ENCODE measurements at places on chromosomes 13 and 19.

- DNase-seq = no peak
Observed at GRCh38 chr13:46855166-46855565, 41.7 kb downstream of the HTR2A start.

- DNase-seq = no peak
Observed at GRCh38 chr19:3690551-3691371, 9.5 kb downstream of the PIP5K1C start.

DNA sequence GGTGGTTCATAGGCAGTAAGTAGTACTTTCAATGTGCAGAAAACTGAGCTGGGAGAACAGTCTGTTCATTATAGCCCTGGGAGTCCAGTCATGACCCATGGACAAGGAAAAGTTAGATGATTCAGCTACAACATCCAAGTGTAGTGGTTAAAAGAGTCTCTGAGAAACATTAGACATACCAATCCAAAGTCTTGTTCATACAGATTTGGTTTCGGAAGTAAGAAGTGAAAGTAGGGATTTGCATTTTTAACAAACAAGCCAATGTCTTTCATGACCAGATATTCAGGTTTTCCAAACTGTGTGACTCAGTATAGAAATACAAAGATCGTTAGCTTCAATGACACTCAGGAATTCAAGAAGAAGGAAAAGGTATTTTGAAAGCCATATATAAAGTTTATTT is 345.3 kb downstream of the SLITRK1 start:
- DNase-seq = no peak

- DNase-seq = peak; percentile 73
Observed at GRCh38 chr13:28394422-28394821, 100.5 kb downstream of the FLT1 start.

DNA sequence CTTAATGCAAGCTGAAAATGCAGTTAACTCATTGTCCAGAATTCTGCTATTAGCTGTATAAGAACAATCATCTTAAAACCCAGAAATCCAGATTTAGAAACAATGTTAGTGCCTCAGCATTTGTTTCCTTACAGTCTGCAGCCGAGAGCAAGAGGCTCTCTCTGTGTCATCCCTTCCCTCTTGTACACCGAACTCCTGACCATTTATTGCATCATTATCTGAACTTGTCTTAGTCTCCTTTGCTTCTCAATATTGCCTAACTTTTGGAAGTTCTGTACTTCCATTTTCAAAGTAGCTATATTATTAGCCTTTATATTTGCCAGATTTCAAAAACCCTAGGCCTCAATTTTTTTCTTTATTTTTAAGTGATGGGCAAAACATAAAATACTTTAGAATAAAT is 27.1 kb downstream of the RNASEH2B start:
- DNase-seq = peak; percentile 54

GRCh38 chr13:73767747-73768315 is 366.4 kb downstream of the KLF12 start:
- peak; percentile 13 for DNase-seq

GRCh38 chr19:31448221-31448657 is 99.0 kb upstream of the TSHZ3 start:
- peak; percentile 82 for DNase-seq

GRCh38 chr19:30788105-30788765 is 416.1 kb downstream of the ZNF536 start:
- no peak for DNase-seq

DNA sequence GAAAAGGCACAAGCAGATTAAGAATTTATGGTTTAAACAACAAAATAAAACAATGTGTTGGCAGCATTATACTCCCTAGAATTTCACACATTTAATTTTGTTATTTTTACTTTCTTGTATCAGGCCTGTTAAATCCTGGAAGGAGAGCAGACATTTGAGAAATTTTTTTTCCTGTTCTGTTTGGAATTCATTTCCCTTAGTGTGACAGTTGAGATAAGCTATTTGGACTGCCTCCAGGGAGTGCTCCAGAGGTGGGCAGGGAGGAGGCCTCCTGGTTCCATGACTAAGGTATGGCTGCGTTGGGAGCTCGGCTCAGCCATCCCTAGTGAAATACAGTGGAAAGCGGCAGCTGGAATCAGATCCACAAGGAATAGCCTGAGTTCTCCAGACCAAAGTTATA is 185.7 kb downstream of the KCNRG start:
- peak; percentile 14 for DNase-seq

- no peak for DNase-seq
Observed at GRCh38 chr19:39030854-39031367, 1.4 kb downstream of the FBXO27 start.

GRCh38 chr19:55540619-55541018 is 3.7 kb upstream of the SBK2 start:
- DNase-seq = no peak

GRCh38 chr13:99356262-99357091 is 49.3 kb upstream of the GPR183 start:
- DNase-seq = peak; percentile 94

DNA sequence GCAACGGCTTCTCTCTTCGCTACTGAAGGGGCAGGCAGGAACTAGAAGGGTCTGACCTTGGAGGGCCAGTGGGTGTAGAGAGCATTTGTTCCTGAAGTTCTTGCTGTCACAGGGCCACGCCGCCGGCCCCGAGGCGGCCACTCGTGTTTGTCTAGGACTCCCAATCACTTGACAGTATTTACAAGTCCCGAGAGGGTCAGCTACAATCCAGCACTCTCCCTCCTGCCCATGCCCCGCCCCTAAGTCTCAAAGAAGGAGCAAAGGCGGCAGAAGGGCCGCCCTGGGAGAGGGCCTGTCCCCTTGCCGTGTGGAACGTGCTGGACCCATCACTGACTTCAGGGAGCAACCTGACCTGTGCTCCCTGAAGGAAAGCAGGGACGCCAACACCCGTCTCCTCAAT is 118.5 kb downstream of the STK24 start:
- DNase-seq = no peak

GRCh38 chr19:1105873-1106840 is 2.4 kb downstream of the GPX4 start:
- DNase-seq = no peak

DNA sequence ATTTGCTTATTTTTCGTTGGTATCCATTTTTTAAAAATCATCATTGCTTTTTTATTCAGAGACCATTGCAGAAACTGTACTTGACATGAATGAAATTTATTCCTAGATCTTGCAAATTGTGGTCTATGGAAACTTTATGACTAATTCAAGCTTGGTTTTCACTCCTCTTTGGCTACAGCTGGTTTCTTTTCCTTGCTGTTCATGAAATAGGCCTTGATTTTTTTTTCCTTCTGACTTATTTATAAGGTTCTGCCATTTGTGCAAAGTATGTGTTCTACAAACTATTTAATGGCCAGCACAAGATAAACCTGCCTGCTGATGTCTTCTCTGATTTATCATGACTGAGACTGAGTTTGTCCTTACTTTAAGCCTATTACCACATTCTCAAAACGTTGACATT is 764.0 kb upstream of the SLITRK5 start:
- peak; percentile 15 for DNase-seq

DNA sequence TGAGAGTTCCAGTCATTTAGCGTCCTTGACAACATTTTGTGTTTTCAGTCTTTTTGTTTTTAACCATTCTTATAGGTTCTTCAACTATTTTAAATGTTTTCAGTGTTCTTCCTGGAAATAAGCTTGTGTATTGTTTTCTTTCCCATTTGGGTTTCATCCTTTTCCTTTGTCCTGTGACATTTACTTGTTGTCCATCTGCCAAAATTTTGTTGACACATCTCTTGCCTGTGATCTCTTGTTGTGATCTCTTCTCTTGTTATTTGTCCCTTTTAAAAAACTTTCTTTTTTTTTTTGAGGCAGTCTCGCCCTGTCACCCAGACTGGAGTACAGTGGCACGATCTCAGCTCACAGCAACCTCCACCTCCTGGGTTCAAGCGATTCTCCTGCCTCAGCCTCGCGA is 96.5 kb downstream of the PDS5B start:
- DNase-seq = no peak

DNA sequence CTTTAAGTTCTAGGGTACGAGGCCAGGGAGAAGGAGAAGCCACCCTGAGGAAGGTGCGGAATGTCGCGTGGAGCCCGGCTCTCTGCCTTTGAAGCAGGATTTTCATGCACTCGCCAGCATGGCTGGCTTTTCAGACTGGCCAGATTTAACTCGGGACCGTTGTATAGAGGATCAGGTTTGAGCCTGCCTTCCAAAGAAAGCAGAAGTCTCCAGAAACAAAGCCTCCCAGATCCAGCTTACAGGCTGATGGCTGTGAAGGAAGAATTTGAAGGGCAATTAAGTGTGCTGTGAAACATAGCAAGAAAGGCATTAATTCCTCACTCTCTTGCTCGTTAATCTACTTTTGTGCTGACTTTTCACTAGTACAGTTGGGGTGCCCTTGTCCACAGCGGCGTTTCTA is 140.2 kb downstream of the SOX1 start:
- no peak for DNase-seq

DNA sequence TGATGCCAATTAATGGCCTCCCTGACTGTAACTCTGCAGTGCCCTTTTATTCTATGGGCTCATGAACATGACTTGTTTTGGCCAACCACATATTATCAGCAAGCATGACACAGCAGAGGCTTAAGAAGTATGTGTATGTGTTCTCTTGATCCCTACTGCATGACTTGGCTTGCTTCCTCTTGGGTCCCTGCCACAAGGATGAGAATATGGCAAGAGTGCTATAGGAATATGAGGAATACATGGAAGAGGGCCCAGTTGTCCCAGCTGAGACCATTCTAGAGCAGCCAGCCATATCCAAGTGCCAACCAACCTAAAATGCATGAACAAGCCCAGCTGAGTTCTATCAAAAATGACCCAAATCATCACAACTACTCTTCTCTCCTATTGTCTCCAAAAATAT is 576.7 kb upstream of the PCDH9 start:
- peak; percentile 1 for DNase-seq

GRCh38 chr13:94712812-94713560 is 641 bp upstream of the SOX21 start:
- peak; percentile 74 for DNase-seq

DNA sequence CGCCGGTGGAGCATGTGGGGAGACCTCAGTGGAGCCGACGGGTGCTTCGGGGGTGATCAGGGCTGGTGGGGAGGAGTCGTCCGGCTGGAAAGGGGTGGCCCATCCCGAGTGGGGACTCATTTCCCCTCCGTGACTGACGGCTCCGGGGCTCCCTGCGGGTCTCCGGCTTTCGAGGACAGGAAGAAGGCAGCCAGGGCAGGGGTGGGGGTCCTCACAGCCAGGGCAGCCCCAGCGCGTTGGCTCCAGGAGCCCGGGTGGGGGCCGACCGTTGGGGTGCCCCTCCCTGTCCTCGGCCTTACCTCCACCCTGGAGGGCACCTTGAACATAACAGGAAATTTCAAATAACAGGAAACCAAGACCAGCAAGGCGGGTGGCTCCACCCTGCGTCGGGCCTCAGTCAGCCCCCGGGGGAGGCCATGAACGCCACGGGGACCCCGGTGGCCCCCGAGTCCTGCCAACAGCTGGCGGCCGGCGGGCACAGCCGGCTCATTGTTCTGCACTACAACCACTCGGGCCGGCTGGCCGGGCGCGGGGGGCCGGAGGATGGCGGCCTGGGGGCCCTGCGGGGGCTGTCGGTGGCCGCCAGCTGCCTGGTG is at the start of gene S1PR4:
Gene S1PR4 (plus strand): TSS at position 393 of the 596 bp plus-strand sequence. CDS start 24 bp downstream, at position 417.
- no peak for DNase-seq

GRCh38 chr13:44074611-44075010 is 194.9 kb downstream of the LACC1 start:
- DNase-seq = no peak

GRCh38 chr13:74217811-74218210 is 83.6 kb upstream of the KLF12 start:
- DNase-seq = peak; percentile 82

GRCh38 chr19:4508698-4509097 is 9.6 kb downstream of the PLIN4 start:
- DNase-seq = no peak

- no peak for DNase-seq
Observed at GRCh38 chr13:85564598-85564997, 234.6 kb downstream of the SLITRK6 start.

GRCh38 chr19:48708471-48708870 is 11.1 kb downstream of the MAMSTR start:
- DNase-seq = no peak

DNA sequence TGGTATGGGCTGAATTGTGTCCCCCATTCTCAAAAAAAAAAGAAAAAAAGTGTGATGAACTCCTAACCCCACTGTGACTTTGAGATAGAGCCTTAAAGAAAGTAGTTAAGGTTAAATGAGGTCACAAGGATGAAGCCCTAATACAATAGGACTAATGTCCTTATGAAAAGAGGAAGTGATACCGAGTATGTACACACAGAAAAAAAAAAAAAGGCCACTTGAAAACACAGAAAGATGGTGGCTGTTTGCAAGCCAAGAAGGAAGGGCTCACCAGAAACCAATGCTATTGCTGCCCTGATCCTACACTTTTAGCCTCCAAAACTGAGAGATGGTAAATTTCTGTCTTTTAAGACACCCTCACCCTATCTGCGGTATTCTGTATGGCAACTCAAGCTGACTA is 955.6 kb downstream of the PCDH17 start:
- no peak for DNase-seq

DNA sequence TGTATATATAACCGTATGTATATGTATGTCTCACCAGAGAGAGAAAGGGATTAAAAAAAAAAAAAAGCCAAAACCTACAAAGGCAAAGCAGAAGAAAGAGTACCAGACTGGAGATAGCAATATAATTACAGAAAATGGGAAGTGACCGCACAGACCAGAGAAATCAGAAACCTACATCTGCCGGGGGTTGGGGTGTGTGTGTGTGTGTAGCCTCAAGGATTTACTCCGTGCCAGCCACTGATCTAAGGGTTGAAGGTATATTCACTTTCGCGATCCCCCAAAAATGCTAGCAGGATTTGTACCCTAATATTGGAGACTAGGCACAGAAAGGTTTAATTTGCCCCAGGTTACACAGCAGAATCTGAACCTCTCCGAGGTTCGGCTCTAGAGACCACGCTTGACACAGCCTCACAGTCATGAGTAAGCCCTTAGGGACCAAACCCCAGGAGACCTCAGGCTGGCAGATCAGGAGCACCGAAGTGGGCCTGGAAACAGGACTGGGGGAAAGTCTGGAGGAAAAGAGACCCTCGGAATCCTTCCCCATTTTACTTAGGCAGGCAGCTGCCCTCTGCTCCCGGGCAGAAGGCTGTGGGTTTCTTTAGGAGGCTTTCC is 14.8 kb downstream of the ARL11 start:
- no peak for DNase-seq

DNA sequence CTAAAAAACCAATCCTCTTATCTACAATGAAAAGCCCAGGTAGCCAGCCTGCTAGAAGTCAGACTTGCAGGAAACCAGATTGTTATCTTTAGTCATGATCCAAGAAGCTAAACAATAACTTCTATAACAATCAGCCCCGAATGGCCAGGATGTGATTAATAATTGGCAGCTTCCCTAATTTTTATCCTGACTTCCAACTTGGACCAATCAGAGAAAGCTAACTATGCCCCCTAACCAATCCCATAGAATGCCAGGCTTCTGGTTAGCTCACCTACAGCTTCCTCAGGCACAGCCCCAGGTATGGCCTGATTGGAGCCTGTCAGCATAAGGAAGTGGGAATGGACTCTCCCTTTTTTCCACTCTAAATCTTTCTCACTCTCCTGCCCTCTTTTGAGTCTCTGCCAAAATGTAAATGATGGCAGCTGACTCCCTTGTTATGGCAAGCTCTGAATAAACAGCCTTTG is 394.9 kb downstream of the DLEU7 start:
- no peak for DNase-seq

All from iris pigment epithelial cell (primary cell).